Activated effector memory CD4-positive, alpha-beta T cell treated with Interleukin-2 at 50 U/mL for 16 hours (primary cell): ENCODE measurements at places on chromosomes 7 and 10.
A peak's percentile ranks its signal among the peaks of the same experiment; 100 is the strongest.

DNA sequence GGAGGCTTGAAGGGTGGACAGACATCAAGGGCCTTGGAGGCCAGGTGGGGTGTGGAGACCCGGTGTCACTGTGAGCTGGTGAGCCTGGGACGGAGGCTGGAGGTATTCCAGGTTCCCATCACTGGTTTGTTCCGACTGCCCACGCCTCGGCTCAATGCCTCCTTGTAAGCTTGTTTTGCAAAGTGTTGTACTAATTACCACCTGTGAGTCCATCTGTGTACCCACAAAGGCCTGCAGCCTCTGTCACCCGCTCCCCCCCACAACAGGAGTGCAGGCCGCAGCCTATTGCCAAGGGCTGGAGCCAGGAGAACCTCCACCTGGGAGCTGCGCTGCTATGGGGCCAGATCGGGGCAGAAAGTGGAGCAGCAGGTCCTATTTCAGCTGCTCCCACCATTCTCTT lies 521.8 kb upstream of the DPP6 start:
- no peak for DNase-seq

- DNase-seq: no peak
Measured at GRCh38 chr7:77825131-77825530, 26.6 kb downstream of the PHTF2 start.

GRCh38 chr7:138295049-138295637 lies 164.9 kb upstream of the TRIM24 start:
- no peak for DNase-seq

DNA sequence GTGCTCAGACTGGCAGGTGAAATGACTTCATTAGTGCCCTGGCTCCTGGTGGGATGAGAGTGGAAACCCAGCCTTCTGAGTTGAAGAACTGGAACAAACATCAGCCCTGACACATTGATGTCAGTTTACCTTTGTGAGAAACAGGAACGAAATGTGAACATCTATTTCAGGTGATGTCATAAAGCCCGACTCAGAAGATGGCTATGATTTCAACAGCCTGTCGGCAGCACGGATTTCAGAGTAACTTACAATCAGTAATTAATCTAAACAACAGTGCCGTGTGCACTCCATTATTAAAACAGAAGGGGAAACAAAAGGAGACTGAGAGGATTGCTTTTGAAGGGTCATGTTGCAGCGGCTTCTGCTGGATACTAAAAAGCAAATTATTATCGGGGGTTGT lies 243.2 kb downstream of the FRMD4A start:
- DNase-seq: no peak

DNA sequence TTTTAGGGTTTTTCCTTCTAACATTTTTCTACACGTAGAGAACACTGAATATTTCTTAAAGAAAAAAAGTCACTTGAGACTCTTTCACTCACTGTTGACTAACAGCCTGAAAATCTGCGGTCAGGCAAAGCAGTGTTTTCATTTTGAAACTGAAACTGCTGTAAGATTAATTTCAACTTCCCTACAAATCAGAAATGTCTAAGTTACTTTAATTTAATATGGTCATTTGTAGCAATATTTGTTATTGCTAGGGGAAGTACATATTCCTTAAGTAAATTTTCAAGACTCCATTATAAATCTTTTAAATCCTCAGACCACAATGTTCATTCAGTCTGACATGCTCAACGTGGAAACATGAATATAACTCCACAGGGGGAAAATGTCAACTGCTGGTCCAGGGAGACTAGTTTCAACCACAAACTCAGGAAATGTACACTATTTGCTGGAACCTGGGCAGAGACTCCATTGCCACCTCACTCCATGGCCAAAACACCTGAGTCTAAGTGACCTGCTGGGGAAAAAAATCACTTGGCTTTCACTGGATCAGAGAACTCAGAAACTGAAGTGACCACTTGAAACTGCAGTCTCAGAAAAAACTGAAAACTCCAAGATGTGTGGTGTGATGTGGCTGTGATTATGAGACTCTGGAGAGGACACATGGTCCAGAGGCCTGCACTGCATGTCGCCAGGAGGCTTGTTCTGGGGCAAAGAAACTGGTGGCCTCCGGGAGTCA lies 161.2 kb downstream of the TAX1BP1 start:
- no peak for DNase-seq

DNA sequence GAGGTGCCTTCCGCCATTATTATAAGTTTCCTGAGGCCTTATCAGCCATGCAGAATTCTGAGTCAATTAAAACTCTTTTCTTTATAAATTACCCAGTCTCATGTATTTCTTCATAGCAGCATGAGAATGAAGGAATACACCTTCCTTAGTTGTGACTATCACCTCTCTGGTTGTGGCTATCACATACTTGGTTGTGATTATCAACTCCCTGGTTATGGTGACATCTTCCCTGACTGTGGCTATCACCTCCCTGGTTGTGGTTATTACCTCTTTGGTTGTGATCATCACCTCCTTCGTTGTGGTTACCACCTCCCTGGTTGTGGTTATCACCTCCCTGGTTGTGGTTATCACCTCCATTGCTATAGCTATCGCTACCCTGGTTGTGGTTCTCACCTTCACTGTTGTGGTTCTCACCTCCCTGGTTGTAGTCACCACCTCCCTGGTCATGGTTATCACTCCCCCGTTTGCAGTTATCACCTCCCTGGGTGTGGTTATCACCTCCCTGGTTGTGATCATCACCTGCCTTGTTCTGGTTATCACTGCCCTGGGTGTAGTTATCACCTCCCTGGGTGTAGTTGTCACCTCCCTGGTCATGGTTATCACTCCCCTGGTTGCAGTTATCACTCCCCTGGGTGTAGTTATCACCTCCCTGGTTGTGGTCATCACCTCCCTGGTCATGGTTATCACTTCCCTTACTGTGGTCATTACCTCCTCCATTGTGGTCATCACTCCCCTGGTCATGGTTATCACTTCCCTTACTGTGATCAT lies 105.9 kb downstream of the GPR26 start:
- no peak for DNase-seq

DNA sequence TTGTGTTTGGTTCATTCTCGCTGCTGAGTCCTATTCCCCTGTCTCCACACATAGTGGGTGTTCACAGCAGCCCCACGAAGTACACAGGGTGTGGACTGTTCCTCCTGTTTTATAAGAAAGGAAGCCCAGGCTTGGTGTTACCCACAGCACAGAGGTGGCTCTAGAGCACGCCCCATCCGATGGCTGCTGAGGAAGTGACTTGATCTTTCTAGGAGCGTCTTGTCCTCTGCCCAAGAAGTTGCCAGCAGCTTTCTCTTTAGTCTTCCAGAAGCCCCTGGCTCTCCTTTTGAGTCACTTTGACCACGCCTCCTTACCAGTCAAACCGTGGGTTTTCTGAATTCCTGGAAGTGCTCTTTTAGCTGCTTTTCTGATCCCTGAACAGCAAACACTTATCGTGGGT lies 94.0 kb downstream of the GRK5 start:
- peak; percentile 61 for DNase-seq

GRCh38 chr10:43222210-43222720 lies 44.6 kb downstream of the RASGEF1A start:
- DNase-seq: no peak

DNA sequence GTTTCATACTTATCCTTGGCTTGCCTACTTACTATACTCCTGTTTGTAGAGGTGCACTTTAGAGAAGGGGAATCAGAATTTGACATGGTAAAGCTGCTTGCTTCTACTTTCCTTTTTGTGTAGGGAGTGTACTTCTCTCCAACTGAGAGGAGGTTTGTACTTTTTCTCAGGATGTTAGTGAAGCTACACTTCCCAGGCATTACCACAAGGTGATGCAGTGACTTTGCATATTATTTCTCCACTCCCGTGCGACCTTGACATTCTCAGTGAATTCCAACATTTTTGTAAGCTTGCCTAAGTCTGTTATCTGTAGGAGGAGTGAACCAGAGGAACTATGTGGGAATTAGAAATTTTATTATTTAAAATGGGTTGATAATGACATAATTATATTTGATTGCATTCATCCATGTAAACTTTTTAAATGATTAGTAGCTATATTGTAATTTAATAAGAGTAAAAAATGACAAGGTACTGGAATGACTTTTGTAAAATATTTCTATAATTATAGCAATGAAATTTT lies 5.2 kb downstream of the TAX1BP1 start:
- no peak for DNase-seq

GRCh38 chr7:102395592-102395872 lies 631 bp upstream of the PRKRIP1 start:
- no peak for DNase-seq

GRCh38 chr7:124255041-124255655 lies 222.3 kb upstream of the TMEM229A start:
- no peak for DNase-seq

DNA sequence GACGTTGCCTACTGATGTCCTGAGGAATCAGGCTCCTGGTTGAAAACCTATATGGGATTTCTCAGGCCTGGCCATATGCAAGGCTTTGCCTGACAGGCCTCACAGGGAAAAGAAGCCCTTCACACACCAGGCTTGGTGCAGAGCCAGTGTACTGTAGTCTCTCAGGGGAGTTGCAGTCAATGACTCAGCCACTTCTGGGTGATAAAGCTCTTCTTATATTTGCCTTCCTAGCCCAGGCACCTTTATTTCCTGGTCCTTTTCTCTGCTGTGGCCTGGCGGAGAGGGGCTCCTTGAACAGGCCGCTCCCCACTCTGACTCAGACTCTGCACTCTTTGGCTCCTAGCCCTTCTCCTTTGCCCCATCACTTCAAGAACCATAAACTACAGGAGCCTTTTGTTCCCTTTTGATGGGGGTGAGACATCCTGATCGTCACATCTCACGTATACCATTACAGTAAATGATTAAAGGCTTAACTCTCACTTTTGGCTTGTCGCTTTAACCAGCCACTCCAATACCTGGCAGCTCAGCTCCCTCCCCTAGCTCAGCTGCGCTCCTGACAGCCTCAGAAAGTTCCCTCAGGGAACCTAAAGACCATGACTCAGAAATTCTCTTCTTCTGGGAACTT lies 33.5 kb downstream of the DPY19L1 start:
- no peak for DNase-seq

DNA sequence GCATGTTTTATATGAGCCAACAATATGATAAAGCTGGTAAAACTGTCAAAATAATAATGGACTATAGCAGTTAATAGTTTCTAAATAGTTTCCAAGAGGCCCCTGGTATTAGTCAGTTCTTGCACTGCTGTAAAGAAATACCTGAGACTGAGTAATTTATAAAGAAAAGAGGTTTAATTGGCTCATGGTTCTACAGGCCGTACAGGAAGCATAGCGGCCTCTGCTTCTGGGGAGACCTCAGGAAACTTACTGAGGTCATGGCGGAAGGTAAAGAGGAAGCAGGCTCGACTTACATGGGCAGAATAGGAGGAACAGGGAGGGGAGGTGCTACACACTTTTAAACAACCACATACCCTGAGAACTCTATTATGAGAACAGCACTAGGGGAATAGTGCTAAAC lies 104.6 kb downstream of the PPP1R9A start:
- no peak for DNase-seq

DNA sequence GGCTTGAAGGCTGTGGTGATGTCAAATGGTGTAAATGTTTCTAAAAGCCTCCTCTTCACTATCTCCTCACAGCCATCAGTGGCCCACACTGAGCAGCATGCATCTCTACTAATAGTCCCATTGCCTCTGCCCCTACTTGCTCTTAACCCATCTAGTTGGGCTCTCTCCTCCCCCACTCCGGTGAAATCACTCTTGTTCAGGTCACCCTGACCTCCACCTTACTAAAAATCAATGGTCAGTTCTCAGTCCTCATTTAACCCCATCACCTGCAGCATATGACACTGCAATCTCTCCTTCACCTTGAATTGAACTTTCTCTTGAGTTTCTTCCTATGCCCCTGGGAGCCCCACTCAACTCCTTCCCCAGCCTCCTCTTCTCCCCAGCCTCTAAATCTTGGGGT lies 355.1 kb upstream of the AOAH start:
- no peak for DNase-seq

DNA sequence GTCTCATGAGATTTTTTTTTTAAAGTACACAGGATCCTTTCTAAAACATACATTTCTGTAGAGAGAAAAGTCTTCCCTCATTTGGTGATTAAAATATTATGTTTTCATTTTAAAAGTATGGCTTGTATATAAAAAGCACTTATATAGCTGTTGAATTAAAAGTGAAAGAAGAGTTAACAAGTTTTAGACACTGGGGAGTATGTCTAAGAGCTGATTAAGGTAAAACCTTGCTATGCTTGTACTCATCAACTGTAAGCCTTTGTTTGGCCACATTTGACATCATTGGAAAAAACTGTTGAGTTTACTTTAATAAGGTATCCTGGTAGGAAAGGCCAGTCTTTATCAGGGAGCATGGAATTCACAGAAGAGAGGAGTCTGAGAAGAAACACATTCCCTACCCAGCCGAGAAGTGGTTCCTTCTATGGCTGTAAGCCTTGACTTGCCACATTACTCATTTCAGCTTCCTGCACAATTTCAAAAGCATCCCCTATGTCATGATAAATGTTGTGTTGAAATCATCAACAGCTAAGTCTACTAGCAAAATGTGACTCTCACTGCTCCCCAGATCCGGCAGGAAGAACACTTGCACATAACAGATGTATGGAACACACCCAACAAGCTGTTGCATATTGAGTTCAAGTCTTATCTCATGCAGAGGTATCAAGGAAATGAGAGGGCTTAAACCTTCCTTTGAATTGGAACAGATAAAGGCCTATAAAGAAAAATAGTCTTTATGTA lies 171.8 kb upstream of the CDK1 start:
- no peak for DNase-seq
